ENCODE measurements at places on chromosomes 5 and 9.

DNA sequence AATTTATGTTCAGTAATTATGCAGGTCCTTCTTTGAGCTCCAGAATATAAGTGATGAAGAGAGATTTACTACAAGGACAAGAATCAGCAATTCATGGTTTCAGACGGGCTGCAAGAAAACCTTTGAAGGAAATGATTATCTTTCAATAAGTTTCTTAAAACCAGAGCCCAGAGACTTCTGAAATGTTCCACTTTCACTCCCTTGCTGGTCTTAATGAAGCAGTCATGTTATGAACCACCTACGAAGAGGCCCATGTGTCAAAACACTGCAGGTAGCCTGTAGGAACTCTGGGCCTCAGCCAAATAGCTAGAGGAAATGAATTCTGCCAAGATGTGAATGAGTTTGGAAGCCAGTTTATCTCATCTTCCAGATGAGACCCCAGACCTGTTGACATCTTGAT lies 505.9 kb upstream of the MEF2C start:
- DNase-seq, result no peak

GRCh38 chr5:23257656-23258055 lies 249.8 kb upstream of the PRDM9 start:
- no peak for DNase-seq

- no peak for DNase-seq
These were observed 765 bp downstream of the MARCHF6 start for GRCh38 chr5:10354048-10354872.

DNA sequence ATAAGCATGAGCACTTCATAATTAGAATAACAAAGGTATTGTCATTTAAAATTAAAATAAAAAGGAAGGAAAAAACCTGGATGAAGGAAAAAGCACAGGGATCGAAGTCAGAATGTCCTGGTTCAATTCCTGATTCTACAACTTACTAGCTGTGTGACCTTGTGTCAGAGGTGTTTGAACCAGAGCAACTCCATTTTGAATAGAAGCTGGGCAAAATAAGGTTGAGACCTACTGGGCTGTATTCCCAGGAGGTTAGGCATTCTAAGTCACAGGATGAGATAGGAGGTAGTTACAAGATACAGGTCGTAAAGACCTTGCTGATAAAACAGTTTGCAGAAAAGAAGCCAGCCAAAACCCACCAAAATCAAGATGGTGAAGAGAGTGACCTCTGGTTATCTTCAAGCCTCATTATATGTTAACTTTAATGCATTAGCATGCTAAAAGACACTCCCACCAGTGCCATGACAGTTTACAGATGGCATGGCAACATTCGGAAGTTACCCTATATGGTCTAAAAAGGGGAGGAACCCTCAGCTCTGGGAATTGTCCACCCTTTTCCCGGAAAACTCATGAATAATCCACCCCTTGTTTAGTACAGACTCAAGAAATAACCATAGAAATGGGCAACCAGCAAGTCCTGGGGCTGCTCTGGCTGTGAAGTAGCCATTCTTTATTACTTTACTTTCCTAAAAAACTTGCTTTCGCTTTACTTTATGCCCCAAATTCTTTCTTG lies 412.7 kb downstream of the PIK3R1 start:
- DNase-seq, result no peak

All from fibroblast of skin of left quadriceps (primary cell).